ENCODE measurements at places on chromosomes 4 and X.

DNA sequence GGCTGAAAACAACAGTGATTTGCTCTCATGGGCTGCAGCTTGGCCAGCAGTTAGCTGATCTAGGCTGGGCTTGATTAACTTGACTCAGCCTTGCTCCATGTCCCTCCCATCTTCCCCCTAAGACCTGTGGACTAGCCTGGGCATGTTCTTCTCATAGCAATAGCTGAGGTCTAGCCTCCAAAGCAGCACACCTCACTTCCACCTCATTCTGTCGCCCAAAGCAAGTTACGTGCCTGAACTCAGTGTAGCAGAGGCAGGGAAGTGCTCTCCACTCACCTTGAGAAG, 62.2 kb downstream of the EVC start:
- no peak overlapping the region for H3K4me3 ChIP-seq
- H3K36me3 ChIP-seq = no peaks in the 10 kb centered on the region
- H3K27ac ChIP-seq = no peak overlapping the region
- H3K27me3 ChIP-seq = no peaks in the 10 kb centered on the region
- DNase-seq = peak; percentile 2

GRCh38 chr4:168923526-168924194, 86.4 kb downstream of the CBR4 start:
- H3K27me3 ChIP-seq = no peaks in the 10 kb centered on the region
- DNase-seq = peak; percentile 19
- no peak overlapping the region for H3K27ac ChIP-seq
- H3K36me3 ChIP-seq = peaks cover 4% of the 10 kb centered on the region

- H3K27ac ChIP-seq = no peak overlapping the region
- H3K27me3 ChIP-seq = no peaks in the 10 kb centered on the region
- no peak overlapping the region for H3K4me3 ChIP-seq
- DNase-seq = no peak
- H3K4me1 ChIP-seq = no peaks in the 10 kb centered on the region
These were observed 81.2 kb upstream of the KCNIP4 start for GRCh38 chr4:22029803-22030202.

GRCh38 chr4:52015366-52015765, 4.8 kb downstream of the LRRC66 start:
- no peaks in the 10 kb centered on the region for H3K4me1 ChIP-seq
- no peak overlapping the region for H3K27ac ChIP-seq
- H3K27me3 ChIP-seq = no peaks in the 10 kb centered on the region

DNA sequence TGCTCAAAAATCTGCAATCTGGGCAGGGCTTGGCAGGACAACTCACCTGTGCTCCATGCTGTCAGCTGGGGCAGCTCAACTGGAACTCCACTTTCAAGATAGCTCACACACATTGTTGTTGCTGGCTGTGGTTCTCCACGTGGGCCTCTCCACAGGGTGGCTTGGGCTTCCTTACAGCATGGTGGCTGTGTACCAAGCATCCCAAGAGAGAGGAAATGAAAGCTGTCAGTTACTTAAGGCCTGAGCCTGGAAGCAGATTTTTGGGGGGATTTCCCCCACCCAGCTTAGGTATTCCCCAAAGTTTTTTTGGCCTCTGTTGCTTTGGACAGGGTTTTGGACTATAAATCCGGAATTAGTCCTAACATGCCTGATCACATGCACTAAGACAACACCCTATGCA, 81.0 kb downstream of the BCOR start:
- no peak overlapping the region for H3K4me3 ChIP-seq
- no peaks in the 10 kb centered on the region for H3K4me1 ChIP-seq
- DNase-seq = no peak
- H3K27ac ChIP-seq = no peak overlapping the region
- H3K36me3 ChIP-seq = peaks cover 9% of the 10 kb centered on the region

DNA sequence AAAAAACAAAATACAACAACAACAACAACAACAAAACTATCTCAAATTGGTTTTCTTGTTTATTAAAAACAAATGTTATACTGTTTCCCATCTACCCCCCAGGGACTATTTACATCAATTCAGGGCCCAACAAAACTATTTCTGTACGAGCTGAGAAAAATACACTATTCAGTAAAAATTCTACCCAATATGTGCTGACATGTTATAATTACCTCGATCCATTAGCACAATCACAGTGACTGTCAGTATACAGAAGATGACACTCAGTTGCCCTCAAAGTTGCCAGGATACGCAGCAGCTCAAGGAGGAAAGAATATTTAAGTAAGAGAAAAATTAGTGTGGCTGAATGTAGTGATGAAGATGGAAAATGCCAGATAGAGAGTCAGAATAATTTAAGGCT, 150.1 kb downstream of the COX18 start:
- no peak for DNase-seq
- H3K4me1 ChIP-seq = no peaks in the 10 kb centered on the region
- no peaks in the 10 kb centered on the region for H3K36me3 ChIP-seq
- H3K27ac ChIP-seq = no peak overlapping the region
- no peak overlapping the region for H3K4me3 ChIP-seq

- no peak overlapping the region for H3K4me3 ChIP-seq
- no peak for DNase-seq
- no peaks in the 10 kb centered on the region for H3K27me3 ChIP-seq
- peaks cover 6% of the 10 kb centered on the region for H3K4me1 ChIP-seq
These were observed 24.6 kb downstream of the GPAT3 start for GRCh38 chr4:83560523-83560922.

GRCh38 chr4:40201898-40202297, 5.1 kb downstream of the RHOH start:
- peaks cover 69% of the 10 kb centered on the region for H3K4me1 ChIP-seq
- H3K27ac ChIP-seq = peak overlapping the region; percentile 100
- H3K27me3 ChIP-seq = no peaks in the 10 kb centered on the region
- H3K4me3 ChIP-seq = peak overlapping the region; percentile 100
- H3K36me3 ChIP-seq = peaks cover 77% of the 10 kb centered on the region

- peaks cover 5% of the 10 kb centered on the region for H3K36me3 ChIP-seq
- H3K4me3 ChIP-seq = peak overlapping the region; percentile 29
- peak overlapping the region; percentile 68 for H3K27ac ChIP-seq
- H3K4me1 ChIP-seq = peaks cover 76% of the 10 kb centered on the region
- no peak for DNase-seq
These were observed 32.8 kb downstream of the TMEM131L start for GRCh38 chr4:153499005-153499404.

DNA sequence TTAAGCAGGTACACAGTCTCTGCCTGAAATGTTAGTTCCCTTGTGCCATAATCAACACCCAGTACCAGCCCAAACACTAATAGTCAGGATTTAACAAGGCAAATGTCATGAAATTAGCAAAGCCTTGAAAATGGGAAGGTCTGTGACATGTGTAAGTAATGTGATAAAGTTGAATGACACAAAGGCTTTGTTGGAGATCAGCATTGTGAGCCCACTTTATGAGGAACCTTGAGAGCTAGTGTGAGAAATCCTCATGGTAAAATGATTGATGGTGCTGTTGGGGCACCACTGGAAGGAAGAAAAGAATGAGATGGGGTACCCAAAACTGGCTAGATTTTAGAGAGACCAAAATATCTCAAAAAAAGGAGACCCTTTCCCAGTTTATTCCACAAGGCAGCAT, 3.3 kb upstream of the LIN54 start:
- H3K36me3 ChIP-seq = peaks cover 24% of the 10 kb centered on the region
- no peak for DNase-seq
- H3K27me3 ChIP-seq = no peaks in the 10 kb centered on the region
- peak overlapping the region; percentile 98 for H3K4me3 ChIP-seq

DNA sequence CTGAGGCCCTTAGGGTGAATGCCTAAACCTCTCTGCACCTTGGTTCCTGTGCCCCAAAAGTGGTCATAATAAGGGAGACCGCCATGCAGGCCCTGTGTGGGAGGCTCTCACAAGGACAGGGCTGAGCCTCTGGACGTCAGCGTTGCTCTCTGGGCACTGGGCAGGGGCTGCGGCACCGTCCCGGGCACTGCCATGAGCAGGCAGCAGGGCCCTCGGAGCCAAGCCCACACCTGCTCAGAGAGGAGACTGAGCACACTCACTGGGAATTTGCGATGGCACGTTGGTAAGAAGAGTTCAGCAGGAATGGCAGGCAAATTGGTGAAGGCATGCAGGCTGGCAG, 123.4 kb downstream of the HMX1 start:
- H3K36me3 ChIP-seq = peaks cover 1% of the 10 kb centered on the region
- H3K27ac ChIP-seq = no peak overlapping the region
- no peaks in the 10 kb centered on the region for H3K27me3 ChIP-seq
- DNase-seq = no peak
- H3K4me3 ChIP-seq = no peak overlapping the region
- H3K4me1 ChIP-seq = no peaks in the 10 kb centered on the region

- H3K27ac ChIP-seq = no peak overlapping the region
- H3K36me3 ChIP-seq = no peaks in the 10 kb centered on the region
- H3K4me1 ChIP-seq = no peaks in the 10 kb centered on the region
- H3K27me3 ChIP-seq = no peaks in the 10 kb centered on the region
- no peak overlapping the region for H3K4me3 ChIP-seq
These were observed 828.9 kb downstream of the GLUD2 start for GRCh38 chrX:121876305-121876704.

DNA sequence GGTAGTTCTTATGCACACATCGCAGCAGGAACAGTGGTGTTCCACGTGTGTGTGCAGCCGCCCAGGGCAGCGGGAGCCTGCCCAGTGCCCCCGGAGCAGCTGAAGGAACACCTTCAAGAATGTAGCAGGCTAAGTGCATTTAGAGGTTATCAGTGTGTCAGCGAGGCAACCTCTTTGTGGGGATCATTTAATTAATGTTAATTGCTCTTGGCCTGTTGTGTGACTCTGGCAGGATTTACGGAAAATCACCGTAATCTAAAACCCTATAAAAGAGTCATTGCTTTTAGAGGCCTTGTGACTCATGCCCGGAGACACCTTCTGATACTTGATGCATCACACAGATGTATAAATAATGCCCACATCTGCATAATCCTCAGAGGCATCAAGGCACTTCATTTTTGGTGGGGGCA, 47.3 kb upstream of the GATB start:
- no peak for DNase-seq
- no peaks in the 10 kb centered on the region for H3K4me1 ChIP-seq
- H3K27me3 ChIP-seq = no peaks in the 10 kb centered on the region
- no peak overlapping the region for H3K27ac ChIP-seq

DNA sequence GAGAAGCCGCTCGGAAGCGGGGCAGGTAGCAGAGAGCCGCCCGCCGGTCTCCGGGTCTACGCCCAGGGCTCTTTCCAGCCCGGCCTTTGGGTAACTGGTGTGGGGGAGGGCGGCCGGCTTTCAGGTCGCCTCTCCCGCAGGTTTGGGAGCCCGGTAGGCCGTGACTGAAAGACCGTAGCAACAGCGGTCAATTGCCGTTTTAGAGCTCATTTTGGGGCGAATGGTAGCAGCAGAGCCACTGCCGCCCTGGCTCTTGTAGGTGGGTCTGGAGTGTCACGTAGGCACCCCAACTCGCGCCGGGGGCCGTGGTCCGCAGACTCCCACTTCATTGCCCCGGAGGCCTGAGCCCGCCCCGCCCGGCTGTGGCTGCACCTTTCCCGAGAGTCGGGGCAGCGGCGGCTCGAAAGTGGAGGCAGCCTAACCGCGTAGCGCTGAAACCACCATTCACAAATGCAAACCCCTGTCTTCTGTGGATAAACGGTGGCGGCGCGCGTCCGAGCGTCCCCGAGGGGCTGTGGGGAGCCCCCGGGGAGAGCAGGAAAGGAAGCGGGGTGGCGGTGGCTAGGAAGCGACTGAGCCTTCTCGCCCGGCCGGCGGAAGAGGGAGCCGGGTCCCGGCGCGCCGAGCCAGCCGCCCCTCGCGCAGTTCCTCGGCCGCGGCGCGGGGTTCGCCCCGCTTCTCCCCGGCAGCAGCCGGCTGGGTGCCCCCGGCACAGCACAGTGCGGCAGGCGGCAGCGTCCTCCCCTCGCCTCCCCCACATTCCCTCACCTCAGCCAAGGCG, 2185.1 kb upstream of the TENM3 start:
- no peak for DNase-seq
- no peaks in the 10 kb centered on the region for H3K36me3 ChIP-seq
- H3K4me3 ChIP-seq = no peak overlapping the region
- no peaks in the 10 kb centered on the region for H3K4me1 ChIP-seq
- H3K27me3 ChIP-seq = peaks cover 27% of the 10 kb centered on the region
- H3K27ac ChIP-seq = no peak overlapping the region

DNA sequence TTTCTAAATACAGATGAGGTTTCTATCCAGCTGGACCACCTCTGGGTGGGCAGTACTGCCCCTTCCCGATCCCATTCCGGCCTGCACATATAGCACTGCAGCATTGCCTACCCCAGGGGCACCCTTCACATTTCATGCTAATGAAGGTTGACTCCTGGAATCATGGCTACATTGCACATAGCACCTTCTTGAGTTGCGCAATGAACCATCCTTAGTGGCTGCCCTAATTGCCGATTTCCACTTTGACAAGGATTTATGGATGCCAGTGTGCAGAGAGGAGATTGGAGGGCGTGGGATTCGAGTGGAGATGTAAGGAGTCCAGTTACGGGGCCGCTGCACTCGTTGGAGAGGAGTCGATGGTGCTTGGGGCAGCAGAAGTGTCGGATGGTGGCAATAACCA, 229.0 kb downstream of the FRMPD4 start:
- H3K36me3 ChIP-seq = no peaks in the 10 kb centered on the region
- H3K27ac ChIP-seq = no peak overlapping the region
- H3K27me3 ChIP-seq = no peaks in the 10 kb centered on the region

DNA sequence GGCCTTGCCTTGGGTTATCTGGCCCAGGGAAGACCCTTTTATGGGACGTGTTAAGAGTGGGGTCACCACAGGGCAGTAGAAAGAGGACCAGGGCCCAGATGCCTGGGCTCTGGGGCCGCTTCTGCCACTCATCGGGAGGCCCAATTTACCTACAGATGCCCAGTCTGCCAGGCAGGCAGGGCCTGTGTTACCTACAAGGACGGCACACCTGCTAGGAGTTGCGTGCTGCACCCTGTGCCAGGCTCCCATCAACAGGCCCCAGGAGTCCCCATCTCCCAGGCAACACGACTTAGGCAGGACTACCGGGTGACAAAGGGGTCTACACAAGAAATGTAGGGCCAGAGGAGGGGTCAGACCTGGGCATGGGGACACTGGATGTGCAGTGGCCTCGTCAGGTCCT, 34.6 kb downstream of the WDR1 start:
- no peaks in the 10 kb centered on the region for H3K27me3 ChIP-seq
- peaks cover 8% of the 10 kb centered on the region for H3K4me1 ChIP-seq
- no peak overlapping the region for H3K27ac ChIP-seq
- H3K36me3 ChIP-seq = peaks cover 77% of the 10 kb centered on the region
- DNase-seq = no peak

- H3K36me3 ChIP-seq = peaks cover 5% of the 10 kb centered on the region
- peak; percentile 62 for DNase-seq
- peak within 1 kb of the TSS; percentile 95 for H3K27ac ChIP-seq
- H3K27me3 ChIP-seq = peaks cover 8% of the 10 kb centered on the region
- H3K4me3 ChIP-seq = peak within 1 kb of the TSS; percentile 82
These were observed at the start of gene PNPLA4 for GRCh38 chrX:7927259-7928167. Gene PNPLA4 (minus strand): TSS chrX:7927413. CDS start chrX:7926119, 1,294 bp downstream.

- no peaks in the 10 kb centered on the region for H3K27me3 ChIP-seq
- no peaks in the 10 kb centered on the region for H3K36me3 ChIP-seq
- H3K4me3 ChIP-seq = no peak overlapping the region
- no peaks in the 10 kb centered on the region for H3K4me1 ChIP-seq
- DNase-seq = no peak
These were observed 671.5 kb upstream of the GRIA3 start for GRCh38 chrX:122512561-122513072.
